ENCODE measurements at places on chromosomes 13 and 19.

DNA sequence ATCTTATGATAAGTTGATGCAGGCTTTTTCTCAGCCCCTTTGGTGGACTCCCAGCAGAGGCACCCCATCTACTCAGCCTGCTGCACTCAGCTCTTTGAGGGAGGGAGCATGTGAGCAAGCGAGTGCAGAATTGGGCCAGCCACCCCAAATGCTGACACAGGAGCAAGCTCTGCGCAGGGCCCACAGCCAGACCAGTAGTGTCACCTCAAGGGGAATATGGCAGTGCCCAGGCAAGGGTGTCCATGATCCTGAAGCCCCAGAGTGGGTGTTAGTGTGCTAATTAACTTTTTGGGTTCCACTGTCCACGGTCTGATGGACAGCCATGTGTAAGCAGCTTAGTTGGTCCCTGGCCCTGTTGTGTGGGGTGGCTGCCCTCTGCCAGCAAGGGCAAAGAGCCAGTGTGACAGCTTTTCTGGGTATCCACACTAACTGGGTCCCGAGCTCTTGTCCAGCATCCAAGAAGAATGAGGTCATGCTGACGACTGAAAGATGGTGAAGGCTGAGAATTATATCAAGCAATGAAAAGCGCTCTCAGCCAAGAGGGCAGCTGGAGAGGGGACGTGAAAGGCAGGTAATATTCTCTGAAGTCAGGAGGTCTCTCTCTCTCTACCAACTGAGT is 898.3 kb upstream of the PCDH9 start:
- no peak for DNase-seq

DNA sequence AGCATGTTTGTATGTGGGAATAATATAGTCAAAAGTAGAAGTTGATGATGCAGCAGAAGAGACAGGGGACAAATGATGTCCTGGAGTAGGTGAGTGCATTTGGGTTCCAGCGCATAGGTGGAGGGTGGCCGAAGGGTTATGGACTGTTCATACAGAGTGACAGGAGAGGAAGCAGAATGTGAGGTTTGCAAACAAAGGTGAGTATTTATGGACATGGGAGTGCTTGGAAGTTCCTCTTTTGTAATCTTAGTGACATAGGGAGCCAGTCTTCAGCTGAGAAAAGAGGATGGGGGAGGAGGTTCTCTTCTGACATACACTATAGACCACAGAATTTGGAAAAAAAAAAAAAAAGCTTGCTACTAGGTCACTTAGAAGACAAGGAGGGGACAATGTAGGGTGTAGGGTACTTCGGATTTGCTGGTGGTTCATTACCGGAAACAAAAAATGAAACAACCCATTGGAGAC is 331.6 kb downstream of the DLEU7 start:
- DNase-seq: no peak

DNA sequence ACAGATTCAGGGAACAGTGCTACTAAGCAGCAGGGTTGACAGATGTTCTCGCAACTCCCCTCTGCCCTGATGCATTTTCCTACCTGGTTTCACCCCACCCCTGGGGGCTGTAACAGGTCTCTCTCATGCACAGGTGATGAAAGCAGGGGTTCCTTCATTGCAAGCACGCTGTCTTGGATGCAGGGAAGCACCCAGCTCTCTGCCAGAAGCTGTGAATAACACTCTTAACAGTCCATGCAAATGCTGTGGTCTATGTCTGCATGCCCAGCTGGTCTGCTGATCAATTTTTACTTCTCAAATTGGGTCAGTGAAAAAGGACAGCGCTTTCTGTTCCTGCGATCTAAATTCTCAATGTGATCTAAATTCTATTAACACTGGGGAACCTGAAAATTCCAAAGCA is 246.3 kb upstream of the TSHZ3 start:
- no peak for DNase-seq

- no peak for DNase-seq
Measured at GRCh38 chr13:40780822-40781401, 8.5 kb upstream of the SLC25A15 start.

DNA sequence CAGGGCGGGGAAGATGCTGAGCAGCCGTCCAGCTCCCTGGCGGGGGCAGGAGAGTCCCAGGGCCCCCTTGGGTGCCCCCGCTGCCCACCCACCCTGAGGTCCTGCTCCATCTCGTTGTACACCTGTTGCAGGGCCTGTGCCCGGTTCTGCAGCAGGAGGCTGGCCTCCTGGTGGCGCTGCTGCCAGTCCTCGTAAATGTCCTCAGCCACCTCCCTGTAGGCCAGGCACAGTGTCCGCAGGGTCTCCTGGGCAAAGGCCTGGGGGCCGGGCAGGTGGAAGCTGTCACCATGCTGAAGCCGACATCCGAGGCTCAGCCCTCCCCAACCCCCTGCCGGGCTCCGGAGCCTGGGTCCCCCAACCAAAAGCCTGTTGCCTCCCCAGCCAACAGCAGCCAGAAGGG is 20.2 kb downstream of the ATP8B3 start:
- DNase-seq: no peak

- DNase-seq: no peak
Measured at GRCh38 chr13:82480415-82480814, 1401.9 kb downstream of the SLITRK1 start.

DNA sequence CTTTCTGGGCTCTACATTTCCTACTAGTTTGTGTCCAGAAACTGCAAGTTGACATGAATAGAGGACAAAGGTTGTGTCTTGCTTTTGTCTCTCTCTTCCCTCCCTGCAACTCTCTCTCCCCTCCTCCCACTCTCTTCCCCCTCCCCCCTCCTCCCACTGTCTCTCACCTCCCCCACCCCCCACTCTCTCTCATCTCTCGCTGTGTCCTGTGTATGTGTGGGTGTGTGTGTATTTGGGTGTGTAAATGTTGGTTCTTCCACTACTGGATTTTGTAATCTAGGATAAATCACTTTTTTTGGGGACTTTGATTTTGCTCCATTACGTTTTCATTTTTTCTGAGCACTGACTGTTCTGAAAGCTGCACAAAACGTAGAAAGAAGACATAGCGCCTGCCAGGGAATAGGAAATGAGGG is 48.4 kb downstream of the AKAP11 start:
- DNase-seq: no peak

DNA sequence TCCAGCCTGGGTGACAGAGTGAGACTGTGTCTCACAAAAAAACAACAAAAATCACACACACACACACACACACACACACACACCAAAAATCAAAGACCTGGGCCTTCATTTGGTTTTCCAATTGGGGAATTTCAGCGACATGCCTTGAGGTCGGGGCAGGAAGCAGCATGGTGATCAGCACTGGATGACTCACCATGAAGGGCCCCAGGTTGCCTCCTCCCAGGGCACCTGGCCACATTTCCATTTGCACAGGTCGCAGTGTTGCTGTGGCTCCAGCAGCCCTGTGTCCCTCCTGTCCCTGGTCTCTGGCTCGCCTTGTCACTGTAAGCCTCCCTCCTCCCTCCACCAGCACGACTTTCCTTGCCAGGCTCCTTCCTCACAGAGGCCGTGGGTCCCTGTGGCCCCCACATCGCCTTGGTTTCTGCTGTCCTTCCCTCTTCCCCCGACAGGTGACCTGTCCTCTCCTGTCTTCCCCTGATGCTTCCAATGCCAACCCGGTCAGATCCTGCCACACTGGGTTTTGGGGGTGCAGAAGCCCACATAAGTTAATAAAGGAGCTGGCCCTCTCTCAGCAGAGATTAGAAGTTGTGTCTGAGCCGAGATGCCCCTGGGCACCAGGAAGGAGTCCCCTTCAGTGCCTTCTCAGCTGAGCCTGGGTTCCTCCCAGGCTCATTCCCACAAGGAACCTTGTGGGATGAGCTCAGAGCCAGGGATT is 66.7 kb downstream of the GPR12 start:
- no peak for DNase-seq

- no peak for DNase-seq
Measured at GRCh38 chr13:106700007-106700406, 132.1 kb upstream of the ARGLU1 start.

DNA sequence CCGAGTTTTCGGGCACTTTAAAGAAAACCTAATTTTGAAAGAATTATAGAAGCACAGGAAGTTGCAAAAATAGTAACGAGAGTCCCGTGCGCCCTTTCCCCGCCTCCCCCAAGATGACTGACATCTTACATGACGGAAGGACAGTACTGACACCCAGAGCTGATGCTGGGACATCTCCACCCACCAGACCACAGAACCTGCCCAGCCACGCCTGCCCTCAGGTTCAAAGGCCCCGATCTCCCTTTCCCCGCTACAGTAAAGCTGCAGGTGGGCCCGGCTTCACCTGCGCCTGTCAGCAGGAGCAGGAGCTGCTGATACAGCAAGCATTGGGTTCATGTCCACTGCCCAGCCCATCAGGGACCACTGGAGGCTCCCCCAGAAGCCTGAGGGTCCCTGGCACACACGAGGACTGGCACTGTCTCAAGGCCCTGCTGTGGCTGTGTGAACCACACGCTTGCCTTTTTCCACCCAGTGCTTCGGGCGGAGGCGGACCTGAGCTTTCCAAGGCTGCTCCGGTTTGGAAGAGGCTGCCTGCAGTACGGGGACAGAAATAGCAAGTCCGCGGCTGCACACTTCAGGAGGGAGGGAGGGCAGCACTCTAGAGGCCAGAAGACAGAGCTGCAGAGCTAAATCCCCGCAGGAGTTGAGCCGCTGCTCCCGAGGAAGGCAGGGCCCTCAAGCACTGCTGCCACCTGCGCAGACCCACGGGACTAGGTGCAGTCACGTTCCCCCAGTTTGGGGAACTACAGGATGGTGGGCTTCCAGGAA is 8.7 kb downstream of the MAP2K2 start:
- DNase-seq: peak; percentile 91

GRCh38 chr13:91762957-91763356 is 364.5 kb downstream of the GPC5 start:
- DNase-seq: no peak

GRCh38 chr13:22748866-22749577 is 431.8 kb upstream of the SGCG start:
- DNase-seq: no peak

GRCh38 chr19:58569943-58570670 is 3.0 kb downstream of the MZF1 start:
- DNase-seq: peak; percentile 40

- no peak for DNase-seq
Measured at GRCh38 chr13:75160984-75161383, 321.0 kb downstream of the TBC1D4 start.

- no peak for DNase-seq
Measured at GRCh38 chr13:33690354-33690753, 127.6 kb upstream of the RFC3 start.

- no peak for DNase-seq
Measured at GRCh38 chr13:74816737-74817136, 665.2 kb downstream of the TBC1D4 start.

GRCh38 chr13:98312606-98313005 is 135.5 kb upstream of the RNF113B start:
- no peak for DNase-seq

- DNase-seq: no peak
Measured at GRCh38 chr13:23805821-23806220, 83.4 kb downstream of the MIPEP start.

- DNase-seq: no peak
Measured at GRCh38 chr13:109036078-109036780, 406.8 kb downstream of the MYO16 start.

GRCh38 chr13:24502533-24503378 is 9.8 kb downstream of the PARP4 start:
- DNase-seq: no peak

DNA sequence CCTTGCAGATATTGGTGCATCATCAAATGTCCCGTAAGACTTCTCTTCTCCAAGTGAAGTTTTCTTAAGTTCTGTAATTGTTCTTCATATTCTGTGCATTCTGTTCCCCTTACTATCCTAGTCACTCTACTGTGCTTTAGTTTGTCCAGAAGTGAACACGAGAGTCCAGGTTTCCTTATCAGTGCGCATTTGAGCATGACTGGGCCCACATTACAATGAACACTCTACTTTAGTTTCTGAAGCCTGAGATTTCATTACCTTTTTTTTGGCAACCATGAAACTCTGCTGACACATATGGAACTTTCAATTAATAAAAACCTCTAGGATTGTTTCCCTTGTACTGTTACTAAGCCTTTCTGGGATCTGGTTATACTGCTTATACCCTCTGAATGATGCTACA is 270.0 kb downstream of the KCNRG start:
- DNase-seq: no peak

- DNase-seq: no peak
Measured at GRCh38 chr13:101785858-101786257, 333.4 kb downstream of the ITGBL1 start.

DNA sequence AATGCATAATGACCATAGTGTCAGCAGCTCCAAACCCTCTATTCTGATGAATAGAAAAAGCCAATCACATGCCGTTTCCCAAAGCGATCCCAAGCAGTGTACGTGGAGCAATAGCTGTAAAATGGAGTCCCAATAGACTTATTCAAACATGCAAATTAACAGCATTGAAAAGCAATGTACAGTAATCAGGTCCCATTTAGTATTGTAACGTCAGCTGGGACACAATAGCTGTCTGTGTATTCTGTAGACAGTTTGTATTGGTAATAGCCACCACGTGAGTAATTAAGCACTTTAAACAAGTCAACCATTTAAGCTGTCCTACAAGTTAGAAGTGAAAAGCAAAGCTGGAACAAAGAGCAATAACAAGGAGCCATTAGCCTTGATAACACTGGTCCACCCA is 698.2 kb downstream of the PCDH17 start:
- DNase-seq: no peak

DNA sequence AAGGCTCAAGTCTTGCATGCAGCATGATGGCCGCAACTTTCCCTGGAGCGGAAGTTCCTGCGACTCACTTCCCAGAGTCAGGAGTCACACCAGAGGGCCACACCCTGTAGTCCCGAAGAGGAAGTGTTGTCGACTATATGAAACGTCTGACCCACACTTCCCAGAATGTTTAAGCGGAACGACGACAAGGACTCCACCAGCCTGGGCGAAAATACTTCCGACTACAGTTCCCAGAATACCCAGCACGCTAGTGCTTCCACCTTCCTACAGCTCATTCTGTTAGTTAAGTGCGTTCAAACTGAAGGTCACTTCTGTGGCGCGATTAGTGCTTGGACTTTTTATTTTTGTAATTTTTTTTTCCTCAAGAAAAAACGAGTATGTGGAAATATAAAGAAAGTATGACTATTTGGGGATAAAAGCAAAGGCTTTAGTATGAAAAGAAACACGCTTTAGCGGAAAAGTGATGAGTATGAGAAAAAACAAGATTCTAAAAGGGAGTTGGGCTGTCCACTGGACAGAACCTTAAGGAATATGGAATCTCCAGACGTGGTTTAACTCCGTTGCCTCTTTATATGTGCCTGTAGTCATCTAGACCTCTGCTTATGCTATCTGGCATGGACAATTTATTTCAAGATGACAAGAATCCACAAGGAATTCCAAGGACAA is 15.5 kb upstream of the ZNF112 start:
- DNase-seq: no peak

GRCh38 chr13:33509642-33510229 is 224.2 kb upstream of the STARD13 start:
- DNase-seq: no peak

DNA sequence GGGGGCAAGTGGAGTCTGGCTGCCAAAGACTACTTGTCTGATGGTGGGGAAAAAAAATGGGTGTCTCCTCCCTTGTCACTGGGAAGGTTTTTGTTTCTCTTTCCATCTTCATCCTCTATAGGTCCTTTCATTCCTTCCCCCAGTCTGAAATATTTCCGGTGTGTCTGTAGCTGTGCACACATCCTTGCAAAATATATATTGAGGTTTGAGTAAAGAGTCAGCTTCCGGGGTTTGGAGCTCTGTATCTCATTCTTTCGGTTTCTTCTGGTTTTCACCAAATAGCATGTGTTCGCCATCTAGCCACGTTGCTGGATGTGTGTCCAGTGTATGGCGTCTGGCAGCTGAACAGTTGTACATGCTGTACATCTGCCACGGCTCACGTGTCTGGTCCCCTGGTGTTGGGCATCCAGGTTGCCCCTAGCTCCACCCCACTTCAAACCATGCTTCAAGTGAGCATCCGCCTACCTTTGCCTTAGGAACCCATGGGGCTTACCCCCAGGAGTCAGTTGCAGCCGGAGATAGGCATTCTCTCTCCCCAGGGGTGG is 142.2 kb downstream of the SIPA1L3 start:
- DNase-seq: peak; percentile 74
